ENCODE measurements at places on chromosomes 12 and 14. TPM values are rescaled to one million over a fixed set of nuclear protein-coding genes. Genes with fewer than 3 reads are reported as not detected.

- no peaks in the 10 kb centered on the region for H3K4me1 ChIP-seq
- DNase-seq: no peak
- no peaks in the 10 kb centered on the region for H3K36me3 ChIP-seq
- no peaks in the 10 kb centered on the region for H3K27me3 ChIP-seq
Measured at GRCh38 chr14:90576581-90576980, 179.8 kb downstream of the CALM1 start.

DNA sequence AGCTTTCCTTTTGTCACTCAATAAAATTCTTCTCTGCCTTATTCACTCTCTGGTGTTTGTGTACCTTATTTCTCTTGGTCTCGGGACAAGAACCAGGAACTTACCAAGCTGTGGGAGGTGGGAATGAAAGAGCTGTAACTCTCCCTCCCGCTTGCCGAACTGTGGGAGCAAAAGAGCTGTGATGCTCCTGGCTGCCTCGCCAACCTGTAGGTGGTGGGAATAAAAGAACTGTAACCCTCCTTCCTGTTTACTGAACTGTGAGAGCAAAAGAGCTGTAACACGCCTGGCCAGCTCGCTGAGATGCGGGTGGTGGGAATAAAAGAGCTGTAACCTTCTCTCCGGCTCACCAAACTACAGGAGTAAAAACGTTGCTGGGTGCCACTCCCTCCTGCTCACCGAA is 314.1 kb upstream of the LRIG3 start:
- no peaks in the 10 kb centered on the region for H3K4me1 ChIP-seq
- H3K27ac ChIP-seq: no peak overlapping the region
- no peak overlapping the region for H3K4me3 ChIP-seq
- no peaks in the 10 kb centered on the region for H3K27me3 ChIP-seq

GRCh38 chr14:49677643-49678042 is 10.4 kb downstream of the POLE2 start:
- no peak for DNase-seq
- no peak overlapping the region for H3K4me3 ChIP-seq
- no peak overlapping the region for H3K27ac ChIP-seq
- peaks cover 66% of the 10 kb centered on the region for H3K36me3 ChIP-seq

- H3K4me3 ChIP-seq: peak overlapping the region; percentile 98
- no peaks in the 10 kb centered on the region for H3K27me3 ChIP-seq
- H3K36me3 ChIP-seq: peaks cover 8% of the 10 kb centered on the region
- DNase-seq: peak; percentile 21
Measured at GRCh38 chr12:109999649-109999971, 380 bp downstream of the ANKRD13A start.

DNA sequence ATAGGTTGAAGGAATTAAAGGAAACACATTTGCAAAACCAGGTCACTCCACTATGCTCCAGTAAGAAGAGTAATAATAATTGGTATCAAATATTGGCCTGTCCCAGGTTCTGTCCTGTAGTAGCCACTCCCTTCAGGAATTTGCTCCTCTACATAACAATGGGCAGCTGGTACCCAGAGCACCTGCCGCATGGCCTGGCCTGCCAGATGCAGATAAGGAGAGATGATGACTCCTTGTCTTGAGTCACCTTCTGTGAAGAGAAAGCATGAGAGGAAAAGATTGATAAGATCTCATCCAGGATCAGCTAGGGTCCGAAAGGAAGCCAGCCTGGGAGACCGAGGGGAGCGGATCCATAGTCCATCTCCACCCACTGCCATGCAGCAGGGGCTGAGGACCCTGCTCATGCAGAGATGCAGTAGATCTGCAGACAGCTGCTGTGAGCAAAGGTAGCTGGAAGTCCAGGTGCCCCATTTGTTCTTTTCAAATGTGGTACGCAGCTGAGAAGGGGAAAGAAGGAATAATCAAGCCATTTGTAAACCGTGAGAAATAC is 24.3 kb downstream of the VCPKMT start:
- H3K4me3 ChIP-seq: no peak overlapping the region
- no peak overlapping the region for H3K27ac ChIP-seq
- DNase-seq: no peak
- H3K36me3 ChIP-seq: peaks cover 5% of the 10 kb centered on the region

DNA sequence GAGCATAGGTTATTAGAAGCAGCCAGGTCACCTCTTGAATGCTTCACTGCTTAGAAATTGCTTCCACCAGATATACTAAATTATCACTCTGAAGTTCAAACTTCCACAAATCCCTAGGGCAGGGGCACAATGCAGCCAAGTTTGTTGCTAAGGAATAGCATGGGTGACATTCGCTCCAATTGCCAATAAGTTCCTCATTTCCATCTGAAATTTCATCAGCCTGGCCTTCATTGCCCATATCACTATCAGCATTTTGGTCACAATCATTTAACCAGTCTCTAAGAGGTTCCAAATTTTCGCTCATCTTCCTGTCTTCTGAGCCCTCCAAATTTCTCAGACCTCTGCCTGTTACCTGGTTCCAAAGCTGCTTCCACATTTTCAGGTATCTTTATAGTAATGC is 356.1 kb downstream of the DAD1 start:
- no peak for DNase-seq
- H3K27me3 ChIP-seq: no peaks in the 10 kb centered on the region
- no peak overlapping the region for H3K4me3 ChIP-seq
- H3K27ac ChIP-seq: no peak overlapping the region
- H3K4me1 ChIP-seq: no peaks in the 10 kb centered on the region
- H3K36me3 ChIP-seq: no peaks in the 10 kb centered on the region

- no peaks in the 10 kb centered on the region for H3K4me1 ChIP-seq
- H3K27ac ChIP-seq: no peak overlapping the region
- H3K36me3 ChIP-seq: no peaks in the 10 kb centered on the region
- H3K27me3 ChIP-seq: no peaks in the 10 kb centered on the region
- H3K4me3 ChIP-seq: no peak overlapping the region
Measured at GRCh38 chr14:22300646-22301045, 288.4 kb downstream of the DAD1 start.

DNA sequence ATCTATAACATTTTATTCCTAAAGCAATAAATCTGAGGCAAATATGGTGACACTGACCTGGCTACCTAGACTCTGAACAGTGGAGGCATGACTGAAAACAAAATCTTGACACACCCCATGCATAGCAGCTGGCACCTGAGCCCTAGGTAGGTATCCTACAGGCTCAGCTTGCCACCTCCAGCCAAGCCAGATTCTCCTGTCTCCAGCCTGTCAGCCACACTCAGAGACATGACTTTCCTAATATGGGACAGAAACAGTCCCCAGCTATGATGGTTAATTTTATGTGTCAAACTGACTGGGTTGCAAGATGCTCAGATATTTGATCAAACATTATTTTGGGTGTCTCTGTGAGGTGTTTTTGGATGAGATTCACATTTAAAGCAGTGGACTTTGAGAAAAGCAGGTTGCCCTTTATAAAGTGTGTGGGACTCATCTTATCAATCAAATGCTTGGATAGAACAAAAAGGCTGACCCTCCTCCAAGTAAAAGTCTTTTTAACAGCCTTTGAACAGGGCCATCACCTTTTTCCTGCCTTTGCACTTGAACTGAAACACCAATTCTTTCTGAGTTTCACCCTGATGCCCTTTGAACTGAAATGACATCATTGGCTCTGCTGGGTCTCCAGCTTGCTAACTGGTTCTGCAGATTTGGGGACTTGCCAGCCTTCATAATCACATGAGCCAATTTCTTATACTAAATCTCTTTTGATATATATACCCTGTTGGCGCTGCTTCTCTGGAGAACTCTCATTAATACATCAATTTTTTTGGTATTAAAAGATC is 125.4 kb downstream of the LLPH start:
- no peak for DNase-seq
- no peaks in the 10 kb centered on the region for H3K36me3 ChIP-seq
- peaks cover 9% of the 10 kb centered on the region for H3K27me3 ChIP-seq
- H3K4me3 ChIP-seq: no peak overlapping the region
- H3K27ac ChIP-seq: no peak overlapping the region
- H3K4me1 ChIP-seq: no peaks in the 10 kb centered on the region

Gene TTC6
- total RNA-seq: not detected

Gene OTX2
- total RNA-seq: not detected

Gene ASCL1
- total RNA-seq: not detected
